Daoy (cell line): ENCODE measurements at places on chromosomes 1 and 21. TPM values are rescaled to one million over a fixed set of nuclear protein-coding genes. Genes with fewer than 3 reads are reported as not detected.

DNM3 gene
- 4.3 and 4.5 TPM in 2 replicates for total RNA-seq

TNFRSF9 gene
- total RNA-seq = 42.9 and 46.9 TPM in 2 replicates

TIAM1 gene
- total RNA-seq = 17.8 and 19.9 TPM in 2 replicates

MANEAL gene
- total RNA-seq = 2.6 and 4.4 TPM in 2 replicates

SLAMF9 gene
- total RNA-seq = 0.77 TPM in 1 of 2 replicates, not detected in the other

ATAD3C gene
- 0.06 and 0.29 TPM in 2 replicates for total RNA-seq

FCRL6 gene
- total RNA-seq = not detected in 2 replicates

- no peak for DNase-seq
Measured at GRCh38 chr1:23444104-23444533, 19.6 kb upstream of the TCEA3 start.

DNA sequence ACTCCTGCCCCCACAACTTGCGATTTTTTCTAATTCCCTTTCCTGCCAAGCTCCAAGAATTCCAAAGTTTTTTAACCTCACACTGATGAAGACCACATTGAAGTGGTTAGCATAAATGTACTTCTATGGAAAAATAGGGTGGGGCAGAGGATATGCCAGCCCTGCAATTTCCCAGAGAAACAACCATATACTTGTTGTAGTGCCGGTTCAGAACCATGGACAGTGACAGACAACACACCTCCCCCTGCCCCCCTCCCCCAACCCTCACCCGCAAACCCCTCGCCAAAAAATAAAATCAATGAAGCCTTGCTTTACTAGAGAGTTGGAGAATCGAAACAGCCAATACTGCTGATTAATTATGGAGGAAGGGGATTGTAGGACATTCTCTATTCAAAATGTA, 109.5 kb upstream of the GRIK3 start:
- no peak for DNase-seq

DNA sequence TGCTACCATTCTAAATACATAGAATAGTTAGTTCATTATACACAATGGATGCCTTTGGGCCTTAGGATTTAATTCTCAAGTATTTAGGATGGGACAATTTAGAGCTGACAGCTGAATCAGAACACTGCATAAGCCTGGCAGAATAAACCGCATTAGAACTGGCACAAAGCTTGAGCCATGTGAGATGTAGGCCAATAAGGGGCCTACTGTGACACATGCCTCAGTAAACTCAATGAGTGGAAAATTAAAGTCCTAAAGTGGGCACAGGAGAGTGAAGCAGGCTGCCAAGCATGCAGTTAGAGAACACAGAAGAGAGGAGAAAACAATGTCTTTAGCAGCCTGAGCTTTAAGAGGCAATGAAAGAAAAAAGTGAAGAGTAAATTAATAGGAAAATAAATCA, 24.3 kb downstream of the SCYL3 start:
- no peak for DNase-seq

- peak; percentile 66 for DNase-seq
Measured at GRCh38 chr1:96596226-96596922, 125.2 kb upstream of the PTBP2 start.

DNA sequence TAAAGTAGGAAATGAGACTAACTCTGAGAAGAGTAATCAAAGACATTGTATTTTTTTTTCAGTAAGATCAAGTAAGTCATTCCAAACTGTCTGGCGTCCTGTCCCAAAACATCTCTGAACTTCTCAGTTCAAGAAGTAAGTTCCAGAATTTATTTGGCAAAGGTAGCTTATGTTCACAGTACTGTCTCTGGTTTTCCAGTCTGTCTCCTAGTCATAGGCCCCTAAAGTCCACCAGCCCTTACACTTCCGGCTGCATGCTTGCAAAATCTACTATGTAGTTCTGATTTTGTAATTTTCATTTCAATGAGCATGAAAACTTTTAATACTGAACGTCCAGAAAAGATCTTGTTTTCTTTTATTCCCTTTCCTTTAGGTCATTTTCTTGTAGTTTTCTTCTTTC, 61.4 kb upstream of the S1PR1 start:
- DNase-seq = no peak

DNA sequence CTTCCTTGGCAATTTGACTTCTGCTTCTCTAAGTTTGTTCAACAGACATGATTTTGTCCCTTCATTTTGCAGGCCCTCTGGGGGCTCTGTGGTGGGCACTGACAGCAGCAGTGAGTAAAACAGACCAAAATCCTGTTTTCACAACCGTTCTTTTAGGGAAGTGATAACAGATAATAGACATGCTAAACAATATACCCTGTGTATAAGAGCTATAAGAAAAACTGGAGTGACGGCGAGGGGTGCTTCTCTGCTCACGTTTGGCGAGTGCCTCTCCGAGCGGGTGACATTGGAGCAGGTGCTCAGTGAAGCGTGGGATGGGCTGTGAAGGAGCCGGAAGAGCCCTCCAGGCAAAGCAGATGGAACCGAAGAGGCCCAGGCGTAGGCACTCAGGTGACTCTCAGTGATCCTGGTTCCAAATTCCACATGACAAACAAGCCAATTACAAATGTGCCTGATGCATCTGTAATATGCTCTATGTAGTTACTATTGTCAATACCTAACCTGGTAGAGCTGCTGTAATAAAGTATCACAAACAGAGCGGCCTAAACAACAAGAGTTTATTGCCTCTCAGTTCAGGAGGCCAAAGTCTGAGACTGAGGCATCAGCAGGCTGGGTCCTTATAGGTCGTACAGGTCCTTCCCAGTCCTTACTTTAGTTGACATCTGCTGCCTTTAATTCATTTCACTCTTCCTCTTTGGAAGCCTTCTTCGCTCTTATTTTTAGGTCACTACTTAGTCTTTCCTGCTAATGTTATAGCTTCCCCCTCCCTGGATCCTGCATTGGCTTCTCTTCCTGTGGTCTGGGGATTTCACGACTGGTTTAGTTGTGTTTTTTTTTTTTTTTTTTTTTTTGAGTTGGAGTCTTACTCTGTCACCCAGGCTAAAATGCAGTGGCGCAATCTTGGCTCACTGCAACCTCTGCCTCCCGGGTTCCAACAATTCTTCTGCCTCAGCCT, 20.1 kb downstream of the OR2B11 start:
- no peak for DNase-seq

DNA sequence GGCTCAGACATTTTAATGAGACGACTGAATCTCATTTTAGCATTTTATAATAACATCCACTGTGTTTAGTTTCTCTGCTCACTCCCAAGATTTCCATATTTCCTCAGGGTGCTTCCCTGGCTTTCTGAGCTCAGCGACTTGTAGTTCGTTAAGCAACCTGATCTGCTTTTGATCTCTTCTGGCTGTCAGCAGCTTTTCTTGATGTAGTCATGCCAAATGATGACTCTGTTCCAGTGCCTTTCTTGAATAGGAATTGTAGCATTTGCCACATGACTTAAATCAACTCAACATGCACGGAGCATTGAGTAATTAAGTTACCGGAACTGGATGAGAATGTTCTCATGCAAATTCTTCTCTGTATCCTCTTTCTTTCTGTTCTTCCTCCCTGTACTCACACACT, 246.1 kb downstream of the FMN2 start:
- DNase-seq = peak; percentile 29

DNA sequence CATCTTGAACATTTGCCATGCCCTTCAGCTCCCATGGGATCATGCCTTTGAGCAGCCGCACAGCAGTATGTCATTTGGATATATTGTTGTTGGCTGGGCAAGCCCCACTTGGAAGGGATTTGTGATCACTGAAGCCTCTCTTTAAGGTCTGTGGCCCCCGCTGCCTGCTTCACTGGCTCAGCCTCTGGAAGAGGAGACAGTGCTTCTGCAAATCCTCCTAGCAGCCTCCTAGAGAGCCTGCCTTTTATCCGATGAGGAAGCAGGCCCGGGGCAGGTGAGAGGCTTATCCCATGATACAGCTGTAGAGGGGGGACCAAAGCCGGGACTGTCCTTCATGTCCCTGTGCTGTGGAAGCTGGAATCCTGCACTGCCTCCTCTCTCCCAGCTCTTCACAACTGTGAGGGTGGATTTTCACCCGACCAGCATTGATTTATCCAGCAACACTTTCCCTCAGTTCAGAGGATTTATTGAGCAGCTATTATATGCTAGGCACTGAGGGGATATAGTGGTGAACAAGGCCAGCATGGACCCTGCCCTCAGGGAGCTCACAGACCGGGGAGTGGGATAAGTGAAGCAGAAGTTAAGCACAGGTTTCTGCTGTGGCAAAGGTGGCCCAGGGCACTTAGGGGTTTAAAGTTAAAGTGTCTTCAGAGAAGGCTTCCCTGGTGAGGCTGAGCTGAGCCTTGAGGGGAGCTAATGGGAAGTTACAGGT, 3.9 kb downstream of the TMEM61 start:
- no peak for DNase-seq

- DNase-seq = no peak
Measured at GRCh38 chr1:200333329-200333728, 76.5 kb downstream of the ZNF281 start.

DNA sequence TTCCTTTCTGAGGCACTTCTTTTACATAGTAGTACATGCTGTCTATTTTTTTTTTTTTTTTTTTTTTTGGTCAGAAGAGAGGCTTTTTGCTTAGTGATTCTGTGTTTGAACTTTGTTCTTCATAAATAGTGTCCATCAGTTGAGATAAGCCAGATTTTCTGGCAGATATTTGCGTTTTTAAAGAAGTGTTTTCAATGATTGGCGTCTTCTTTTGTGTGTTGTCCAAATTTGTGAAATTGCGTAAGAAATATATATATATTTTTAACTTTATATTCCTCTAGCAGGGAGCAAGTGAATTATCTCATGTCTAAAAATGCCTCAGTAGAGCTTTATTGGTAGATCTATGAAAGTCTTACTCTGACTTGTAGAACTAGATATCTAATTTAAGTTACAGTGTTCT, 28.3 kb downstream of the NEK7 start:
- no peak for DNase-seq

DNA sequence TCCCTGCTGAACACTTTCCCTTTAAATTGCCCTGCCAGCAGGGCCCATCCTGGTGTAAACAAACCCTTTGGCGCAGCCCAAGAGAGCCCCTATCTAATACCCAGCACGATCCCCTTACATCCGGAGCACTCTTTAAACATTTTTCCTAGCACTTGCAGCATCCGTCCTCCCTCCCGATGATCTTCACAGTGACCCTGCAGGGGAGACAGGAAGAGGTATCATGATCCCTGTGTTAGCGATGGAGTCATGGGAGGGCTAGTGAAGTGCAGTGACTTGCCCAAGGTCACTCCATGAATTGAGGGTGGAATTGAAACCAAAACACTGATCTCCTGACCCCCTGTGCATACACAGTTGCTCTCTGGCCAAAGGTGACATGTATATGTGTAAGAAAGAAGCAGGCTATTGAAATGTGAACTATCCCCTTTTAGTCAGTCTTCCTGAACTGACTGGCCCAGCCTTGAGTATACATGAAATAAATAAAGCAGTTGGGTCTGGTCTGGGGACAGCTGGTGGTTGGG, 9.8 kb upstream of the KCNQ4 start:
- no peak for DNase-seq

DNA sequence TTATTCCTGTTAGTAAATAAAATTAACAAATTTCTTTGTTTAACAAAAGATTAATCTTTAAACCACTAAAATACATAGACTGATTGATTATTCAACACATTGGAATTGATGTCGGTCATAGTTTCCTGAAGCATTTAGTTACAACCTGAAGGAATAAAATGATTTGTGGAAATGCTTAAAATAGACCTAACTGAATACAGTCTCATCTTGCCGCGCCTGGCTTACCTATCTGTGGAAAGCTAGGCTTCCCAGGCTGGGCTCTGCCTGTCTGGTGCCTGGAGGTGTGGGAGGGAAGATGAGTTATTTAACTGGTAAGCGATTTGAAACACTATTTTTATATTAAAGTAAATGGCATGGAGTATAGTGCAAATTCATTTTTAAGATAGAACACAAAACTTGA, 10.2 kb downstream of the RHOU start:
- DNase-seq = no peak

GRCh38 chr1:159211331-159212136, 6.9 kb downstream of the ACKR1 start:
- peak; percentile 66 for DNase-seq

DNA sequence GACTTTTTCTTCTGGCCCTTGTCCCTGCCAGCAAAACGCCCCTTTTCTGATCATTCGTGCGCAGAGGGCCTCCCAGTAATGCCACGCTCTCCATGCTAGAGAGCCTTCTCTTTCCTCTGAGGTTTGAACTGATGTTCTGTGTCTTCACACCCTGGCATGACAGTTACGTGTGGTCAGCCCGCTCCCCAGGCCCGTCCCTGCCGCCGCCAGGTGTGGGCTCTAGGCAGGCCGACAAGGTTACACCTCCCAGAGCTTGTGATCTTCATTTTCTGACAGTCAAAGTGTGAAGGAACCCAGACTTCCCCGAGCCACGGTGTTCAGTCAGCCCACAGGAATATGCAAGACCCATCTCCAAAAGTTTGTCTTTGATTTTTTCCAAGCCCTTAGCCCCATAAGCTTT, 265.6 kb downstream of the TM2D1 start:
- no peak for DNase-seq

DNA sequence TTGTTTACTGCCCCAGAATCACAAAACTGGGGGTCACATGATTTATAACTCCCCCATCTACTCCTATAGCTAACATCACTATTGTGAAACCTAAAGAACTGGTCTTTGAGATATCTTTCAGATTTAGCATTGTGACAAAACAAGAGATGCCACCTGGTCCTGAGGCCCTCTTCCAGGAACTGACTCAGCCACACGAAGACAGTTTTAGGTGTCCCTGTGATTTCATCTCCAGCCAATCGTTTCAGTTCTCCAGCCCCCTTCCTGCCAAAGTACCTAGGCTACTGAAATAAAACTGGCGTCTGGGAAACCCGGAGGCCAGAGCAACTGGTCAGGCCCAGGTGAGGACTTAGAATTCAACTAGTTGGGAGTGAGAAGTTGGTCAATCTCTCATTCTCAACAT, 36.6 kb downstream of the TBX19 start:
- no peak for DNase-seq

- peak; percentile 79 for DNase-seq
Measured at GRCh38 chr1:224707843-224708725, 92.0 kb downstream of the CNIH3 start.

- DNase-seq = peak; percentile 51
Measured at GRCh38 chr21:32698971-32699693, 28.7 kb downstream of the SYNJ1 start.

GRCh38 chr1:241985787-241986186, 13.1 kb downstream of the MAP1LC3C start:
- peak; percentile 39 for DNase-seq

DNA sequence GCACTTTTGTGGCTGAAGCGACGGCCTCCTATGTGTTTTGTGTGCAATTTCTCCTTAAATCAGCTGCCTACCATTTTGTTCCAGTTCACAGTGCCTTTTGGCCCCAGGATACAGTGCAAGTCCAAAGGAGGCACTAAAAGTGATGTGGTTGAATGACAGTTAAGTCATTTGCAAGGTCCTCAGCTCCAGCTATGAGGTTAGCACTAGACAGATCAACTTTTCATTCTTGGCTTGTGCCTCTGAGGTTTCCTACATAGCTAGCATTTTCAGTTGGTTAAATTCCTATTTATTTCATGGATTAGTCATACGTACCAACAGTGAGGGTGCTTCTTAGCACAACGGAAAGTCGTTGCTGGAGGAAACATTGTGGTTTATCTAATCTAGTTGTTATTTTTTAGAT, 59.3 kb upstream of the NTPCR start:
- DNase-seq = peak; percentile 85

- no peak for DNase-seq
Measured at GRCh38 chr1:31790641-31791091, 25.2 kb downstream of the SPOCD1 start.
